Lower lobe of right lung (tissue), 2 donors: ENCODE measurements at places on chromosomes 5 and 9.

DNA sequence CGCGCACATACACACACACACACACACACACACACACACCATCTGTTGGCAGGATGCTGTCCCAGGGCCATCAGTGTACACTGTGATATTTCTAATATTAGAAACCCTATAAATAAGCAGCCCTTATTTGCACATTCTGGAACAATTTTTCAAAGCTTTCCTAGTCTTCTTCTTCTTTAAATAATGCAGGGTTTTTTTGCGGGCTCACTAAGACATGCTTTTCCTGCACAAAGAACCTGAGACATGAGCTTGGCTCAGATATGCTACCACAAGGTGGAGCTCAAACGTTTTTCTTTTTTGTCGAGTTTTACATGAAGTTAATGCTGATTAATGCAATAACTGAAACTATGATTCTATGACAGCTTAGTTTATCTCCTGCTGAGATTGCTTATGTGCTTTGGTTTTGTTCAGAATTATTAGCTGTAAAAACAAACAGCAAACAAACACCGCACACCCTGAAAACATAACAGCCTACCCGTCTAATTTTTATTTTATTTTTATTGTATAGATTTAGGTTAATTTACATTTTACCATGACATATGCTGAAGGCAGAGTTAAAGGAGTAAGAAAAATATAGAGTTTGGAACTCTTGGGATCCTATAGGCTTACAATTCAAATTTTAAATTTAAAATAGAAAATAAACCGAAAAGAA, 95.8 kb downstream of the ALDH1A1 start:
- no peaks in the 10 kb centered on the region for H3K36me3 ChIP-seq
- DNase-seq = no peak
- no peak overlapping the region for H3K27ac ChIP-seq
- H3K4me1 ChIP-seq = peaks cover 10% of the 10 kb centered on the region
- H3K4me3 ChIP-seq = no peak overlapping the region

DNA sequence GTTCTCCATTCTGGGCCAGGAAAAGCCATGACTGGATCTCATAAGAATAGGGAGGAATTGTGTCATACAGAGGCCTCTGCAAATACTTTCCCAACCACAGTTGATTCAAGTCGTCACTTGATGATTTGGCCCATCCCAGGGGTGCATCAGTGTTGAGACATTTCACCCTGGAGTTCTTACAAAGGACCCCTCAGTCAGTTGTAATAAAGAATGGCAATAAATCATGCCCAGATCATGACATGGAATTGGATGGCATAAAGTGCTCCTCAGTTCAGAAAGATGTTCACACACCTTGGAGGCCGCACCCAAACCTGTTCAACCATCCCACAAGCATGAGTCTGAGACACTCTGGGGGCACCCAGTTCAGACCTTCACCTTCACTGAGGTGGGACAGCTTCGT, 168.1 kb downstream of the NR3C1 start:
- no peak overlapping the region for H3K4me3 ChIP-seq
- peaks cover 4% of the 10 kb centered on the region for H3K4me1 ChIP-seq
- H3K36me3 ChIP-seq = no peaks in the 10 kb centered on the region
- H3K27me3 ChIP-seq = no peaks in the 10 kb centered on the region

- H3K4me3 ChIP-seq = peak overlapping the region; percentile 54
- H3K27ac ChIP-seq = peak overlapping the region; percentile 76
- peaks cover 9% of the 10 kb centered on the region for H3K4me1 ChIP-seq
- DNase-seq = no peak
- H3K36me3 ChIP-seq = peaks cover 5% of the 10 kb centered on the region
Observed at GRCh38 chr5:149410721-149411432, 31.8 kb upstream of the IL17B start.

DNA sequence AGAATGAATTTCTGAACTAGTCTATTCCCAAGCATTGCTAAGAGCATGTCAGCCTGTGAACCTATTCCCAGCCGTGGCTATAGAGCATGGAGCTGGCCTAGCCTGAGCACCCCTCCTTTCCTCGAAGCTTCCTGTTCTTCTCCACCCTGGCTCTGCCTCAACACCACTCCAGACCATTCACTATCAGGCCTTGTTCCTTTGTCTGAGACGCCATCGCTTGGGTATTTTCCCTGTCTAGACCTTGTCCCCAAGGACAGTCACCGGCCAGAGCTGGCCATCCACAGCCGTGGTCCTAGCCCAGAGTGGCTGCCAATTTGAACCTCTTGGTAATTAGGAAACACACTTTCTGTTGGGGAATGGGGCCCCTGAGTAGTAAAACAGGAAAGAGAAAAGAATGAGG, 105.8 kb downstream of the LIFR start:
- no peak for DNase-seq
- no peak overlapping the region for H3K27ac ChIP-seq
- H3K4me1 ChIP-seq = peaks cover 5% of the 10 kb centered on the region

GRCh38 chr9:131927091-131927490, 152.6 kb downstream of the MED27 start:
- H3K27me3 ChIP-seq = no peaks in the 10 kb centered on the region
- H3K36me3 ChIP-seq = no peaks in the 10 kb centered on the region
- no peak overlapping the region for H3K27ac ChIP-seq
- H3K4me1 ChIP-seq = no peaks in the 10 kb centered on the region
